ENCODE measurements at places on chromosomes 13 and 19.

DNA sequence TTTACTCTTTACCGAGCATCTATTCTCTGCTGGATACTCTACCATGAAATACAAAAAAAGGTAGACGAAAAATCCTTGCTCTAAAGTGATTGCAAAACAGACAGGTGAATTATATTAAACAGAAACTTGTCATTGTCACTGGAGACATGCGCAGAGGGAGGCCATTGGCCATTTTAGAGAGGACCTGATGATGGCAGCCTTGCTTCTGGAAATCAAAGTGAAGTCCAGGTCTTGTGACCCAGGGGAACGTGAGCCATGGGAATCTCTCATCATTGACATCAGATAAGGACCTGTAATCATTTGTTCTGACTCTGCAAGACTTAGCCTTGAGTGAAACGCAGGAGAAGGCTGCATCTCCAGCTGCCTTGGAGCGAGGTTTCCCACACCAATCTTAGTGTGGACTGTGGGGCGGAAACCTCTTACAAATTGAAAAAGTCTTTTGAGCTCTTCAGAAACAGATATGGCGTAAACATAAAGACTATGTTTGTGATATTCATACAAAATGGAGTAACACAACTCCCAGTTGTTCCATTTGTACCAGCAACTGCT is 16.8 kb upstream of the SLC46A3 start:
- DNase-seq = no peak

- DNase-seq = no peak
Measured at GRCh38 chr13:51856998-51857397, 4.8 kb upstream of the CCDC70 start.

GRCh38 chr19:12647490-12648071 is 19.0 kb downstream of the MAN2B1 start:
- no peak for DNase-seq

DNA sequence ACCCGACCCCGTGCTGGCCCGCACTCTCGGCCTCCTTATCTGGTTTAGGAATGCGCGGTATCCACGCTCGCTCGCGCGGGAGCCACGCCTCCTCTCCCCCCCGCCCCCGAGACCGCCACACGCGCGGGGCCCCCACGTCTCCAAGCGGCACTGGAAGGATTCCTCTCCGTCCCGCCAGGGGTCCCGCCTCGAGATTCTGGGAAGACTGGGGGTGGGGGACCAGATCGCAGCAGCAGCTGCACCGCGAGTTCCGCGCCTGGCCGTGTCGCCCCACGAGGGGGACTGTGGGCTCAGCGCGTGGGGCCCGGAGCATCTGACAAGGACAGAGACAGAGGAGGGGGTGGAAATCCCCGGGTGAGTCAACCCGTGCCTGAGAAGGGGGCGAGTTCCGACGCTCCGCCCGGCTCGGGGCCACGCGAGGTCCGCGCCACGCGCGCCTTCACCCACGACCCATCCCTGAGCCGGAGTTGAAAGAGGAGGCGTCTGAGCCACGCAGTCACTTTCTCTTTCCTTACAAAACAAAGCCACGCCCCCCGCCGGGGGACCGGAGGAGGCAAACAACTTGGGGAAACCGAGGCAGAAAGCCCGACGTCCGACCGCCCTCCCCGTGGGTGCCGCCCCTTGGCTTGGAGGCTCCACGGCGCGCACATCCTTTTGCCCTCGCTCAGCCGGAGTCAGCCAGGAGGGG is 814 bp downstream of the S1PR2 start:
- DNase-seq = peak; percentile 75

- no peak for DNase-seq
Measured at GRCh38 chr13:105220881-105221280, 1314.6 kb downstream of the EFNB2 start.

GRCh38 chr13:79919091-79919490 is 421.8 kb downstream of the SPRY2 start:
- no peak for DNase-seq

DNA sequence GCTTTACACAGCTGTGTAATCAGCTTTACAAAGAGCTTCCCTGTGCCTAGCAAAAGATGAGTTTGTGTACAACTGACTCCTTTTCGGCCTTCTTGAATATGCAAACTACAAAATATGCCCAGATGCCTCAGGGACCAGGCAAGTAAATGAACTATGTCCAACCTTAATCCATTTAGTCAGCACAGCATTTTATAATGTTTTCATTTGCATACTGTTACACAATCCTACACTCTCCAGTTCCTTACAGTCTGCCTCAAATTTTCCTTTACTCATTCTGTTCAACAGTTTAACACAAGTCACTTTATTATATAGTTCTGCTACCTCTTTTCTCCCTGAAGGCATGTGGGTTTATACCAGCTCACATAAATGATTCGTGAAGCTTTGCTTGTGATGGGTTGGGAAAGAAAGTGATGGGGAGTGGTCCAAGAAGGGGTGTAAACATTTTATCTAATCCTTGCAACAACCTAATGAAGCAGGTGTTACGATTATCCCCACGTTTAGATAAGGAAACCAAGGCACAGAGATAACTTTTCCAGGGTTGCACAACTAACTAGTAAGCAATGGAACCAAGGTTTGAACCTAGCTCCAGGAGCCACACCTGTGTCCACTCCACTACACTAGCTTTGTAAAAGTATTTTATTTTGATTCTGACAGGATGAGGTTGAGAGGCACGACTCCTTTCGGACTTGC is 3.3 kb upstream of the USP12 start:
- DNase-seq = no peak

DNA sequence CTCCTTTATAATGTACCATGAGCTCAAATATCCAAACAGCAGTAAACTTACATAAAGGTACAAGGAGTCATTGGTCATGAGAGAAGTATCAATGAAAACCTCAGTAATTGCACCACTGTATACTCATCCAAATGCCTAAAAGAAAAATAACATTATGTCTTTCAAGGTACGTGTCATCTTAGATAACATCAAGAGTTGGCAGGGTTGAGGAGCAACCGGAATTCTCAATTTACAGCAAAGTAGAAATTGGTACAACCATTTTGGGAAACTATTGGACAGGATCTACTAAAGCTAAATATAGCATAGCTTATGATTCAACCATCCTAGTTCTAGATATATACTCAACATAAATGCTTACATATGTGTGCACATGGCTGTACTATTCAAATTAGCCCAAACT is 502.8 kb downstream of the GPC6 start:
- DNase-seq = no peak
